Effector memory CD8-positive, alpha-beta T cell (primary cell): ENCODE measurements at places on chromosomes 2 and 18.
A peak's percentile ranks its signal among the peaks of the same experiment; 100 is the strongest.

DNA sequence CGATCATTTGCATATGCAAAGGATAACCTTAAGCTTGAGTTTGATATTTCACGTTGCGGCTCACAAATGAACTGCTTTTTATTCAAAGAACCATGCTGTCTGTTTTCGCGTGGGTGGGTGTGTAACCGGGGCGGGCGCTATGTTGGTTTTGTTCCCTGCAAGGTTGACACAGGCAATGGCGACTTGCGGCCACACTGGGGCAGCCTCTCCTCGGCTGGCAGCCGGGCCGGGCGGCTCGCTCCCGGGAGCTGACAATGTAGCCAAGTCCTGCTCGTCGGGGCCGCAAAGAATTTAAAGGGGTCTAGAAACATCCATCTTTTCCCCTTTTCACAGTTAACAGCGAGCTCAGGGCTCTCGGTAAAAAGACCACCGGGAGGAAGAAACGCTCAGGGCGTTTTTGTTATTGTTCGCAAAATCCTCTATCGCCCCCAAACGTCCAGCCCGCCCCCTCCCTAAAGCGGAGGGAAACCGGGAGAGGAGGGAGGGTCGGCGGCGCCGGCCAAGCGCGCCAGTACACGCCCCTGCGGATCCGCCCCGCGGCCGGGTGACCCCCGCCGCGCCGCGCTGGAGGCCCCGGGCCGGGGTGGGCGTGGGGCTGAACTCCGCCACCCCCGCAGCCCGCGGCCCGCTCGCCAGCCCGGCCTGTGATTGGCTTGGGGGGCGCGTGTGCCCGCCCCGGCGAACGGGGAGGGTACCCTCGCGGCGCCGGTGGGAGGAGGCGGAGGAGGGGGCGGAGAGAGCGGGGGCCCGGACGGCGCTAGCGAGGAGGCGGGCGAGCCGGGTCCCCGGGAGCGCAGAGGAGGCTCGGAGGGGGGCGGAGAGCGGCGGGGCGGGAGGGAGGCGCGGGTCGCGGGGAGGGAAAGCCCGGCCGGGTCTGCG is at the start of gene NEDD4L:
NEDD4L (plus strand) TSS at position 736 of the 879 bp plus-strand sequence. CDS start 435 bp downstream, outside the sequence.
- DNase-seq = peak; percentile 47

DNA sequence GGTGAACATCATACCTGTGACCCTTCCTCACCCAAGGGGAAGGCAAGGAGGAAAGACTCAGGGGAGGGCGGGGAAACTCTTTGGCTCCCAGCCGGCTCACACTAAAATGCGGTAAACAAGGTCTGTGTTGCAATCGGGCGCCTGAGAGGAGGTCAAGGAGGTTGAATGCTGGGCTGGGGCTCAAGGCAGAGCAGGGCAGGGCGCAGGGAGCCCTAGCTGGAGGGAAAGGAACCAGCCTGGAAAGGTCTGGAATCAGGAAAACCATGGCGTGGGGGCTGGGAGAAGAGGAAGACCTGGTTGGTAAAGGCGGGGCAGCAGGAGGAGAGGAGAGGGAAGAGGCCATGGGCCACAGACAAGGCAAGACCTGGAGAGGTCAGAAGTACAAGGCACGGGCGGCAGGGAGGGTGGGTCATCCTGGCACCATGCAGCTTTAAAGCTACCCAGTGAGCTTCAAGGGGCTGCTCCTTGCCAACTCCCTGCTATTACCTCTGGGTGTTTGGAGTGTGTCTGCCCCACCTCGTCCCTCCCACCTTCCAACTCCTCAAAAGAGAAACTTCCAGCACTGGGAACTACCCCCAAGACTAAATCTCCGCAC is 4.8 kb upstream of the TMEM37 start:
- DNase-seq = no peak

- DNase-seq = no peak
These were observed 82.0 kb upstream of the TTC39C start for GRCh38 chr18:23932385-23933067.

- no peak for DNase-seq
These were observed 31.4 kb upstream of the DARS1 start for GRCh38 chr2:136016836-136017235.

DNA sequence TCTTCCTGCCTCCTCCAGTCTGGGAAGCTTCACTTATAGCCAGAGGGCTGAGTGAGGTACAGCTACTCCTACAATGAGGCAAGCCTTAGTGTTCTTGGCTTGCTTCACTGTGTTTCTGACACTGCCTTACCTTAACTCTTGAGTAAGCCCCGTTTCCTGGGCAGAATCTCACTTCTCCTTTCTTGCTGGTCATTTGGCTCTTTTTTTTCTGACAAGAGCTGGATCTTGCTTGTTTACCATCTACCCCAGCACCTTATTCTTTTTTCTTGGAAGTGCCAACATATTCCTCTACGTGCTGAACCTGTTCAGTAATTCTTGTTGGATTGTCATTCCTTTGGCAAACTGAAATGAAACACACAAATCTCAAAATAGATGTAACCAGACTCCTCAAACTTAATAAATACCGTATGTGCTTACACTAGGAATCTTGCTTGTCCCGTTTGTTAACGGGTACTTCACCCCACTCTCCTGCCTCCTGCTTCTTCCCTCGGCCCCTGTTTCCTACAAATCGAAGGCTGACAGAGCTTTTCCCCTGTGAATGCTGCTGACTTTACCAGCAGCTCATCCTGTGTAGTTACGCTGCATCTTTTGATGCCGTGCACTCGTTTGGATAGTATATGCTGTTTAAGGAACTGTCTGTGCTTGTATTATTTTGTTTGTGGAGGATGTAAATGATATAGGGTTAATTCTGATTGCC is 132.2 kb downstream of the FMNL2 start:
- DNase-seq = no peak

DNA sequence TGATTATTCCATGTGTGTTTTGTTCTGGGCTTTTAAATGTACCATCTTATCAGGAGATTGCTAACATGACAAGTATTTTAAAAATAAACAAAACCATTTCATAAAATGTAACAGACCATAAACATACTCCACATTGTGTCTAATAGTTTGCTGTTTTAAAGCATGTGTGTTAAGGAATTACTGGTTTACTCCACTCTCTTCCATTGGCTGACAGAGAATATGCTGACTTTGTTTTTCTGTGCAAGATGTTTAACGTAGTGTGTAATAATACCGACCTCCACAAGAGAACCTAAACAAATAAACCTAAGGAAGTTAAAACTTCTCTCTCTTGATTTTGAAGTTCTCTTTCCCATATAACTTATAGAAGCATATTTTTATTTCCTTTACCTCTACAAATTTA is 17.0 kb upstream of the TMEM18 start:
- DNase-seq = no peak

DNA sequence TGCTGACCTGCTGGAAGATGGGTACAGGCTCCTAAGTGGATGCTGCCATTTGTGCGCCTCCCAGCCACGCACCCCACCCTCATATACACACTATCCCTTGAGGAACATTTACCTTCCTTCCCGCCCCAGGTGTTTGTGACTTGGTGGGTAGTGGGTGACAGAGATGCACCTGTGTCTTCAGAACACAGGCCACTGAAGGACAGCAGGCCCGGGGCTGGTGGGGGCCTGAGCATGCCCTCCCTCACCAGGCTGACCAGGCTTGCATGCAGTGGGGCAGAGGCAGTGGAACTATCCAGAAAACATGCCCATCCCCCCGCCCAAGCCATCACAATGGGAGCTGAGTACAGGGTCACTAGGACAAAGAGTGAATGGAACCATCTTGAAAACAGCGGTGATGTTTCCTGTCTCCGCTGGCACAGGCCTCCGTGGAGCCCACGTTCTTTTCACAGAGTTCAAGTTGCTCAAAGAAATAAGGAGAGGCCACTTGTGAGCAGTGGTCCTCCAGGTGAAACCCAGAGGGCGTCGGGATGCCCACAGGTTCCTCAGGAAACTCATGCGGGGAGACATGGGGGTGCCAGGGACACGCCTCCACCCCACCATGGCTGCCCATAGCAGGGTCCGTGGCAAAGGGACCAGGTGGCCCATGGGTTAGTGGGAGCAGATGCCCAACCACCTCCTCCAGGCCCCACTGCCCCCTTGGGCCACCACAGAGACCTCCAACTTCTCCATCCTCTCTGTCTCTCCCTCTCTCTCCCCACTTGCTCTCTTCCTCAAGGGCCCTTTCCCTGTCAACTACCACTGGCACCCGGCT is 90.9 kb downstream of the MALT1 start:
- DNase-seq = no peak

- no peak for DNase-seq
These were observed 77.7 kb downstream of the GULP1 start for GRCh38 chr2:188369365-188369764.

- no peak for DNase-seq
These were observed 71.4 kb downstream of the OLA1 start for GRCh38 chr2:174176898-174177297.

DNA sequence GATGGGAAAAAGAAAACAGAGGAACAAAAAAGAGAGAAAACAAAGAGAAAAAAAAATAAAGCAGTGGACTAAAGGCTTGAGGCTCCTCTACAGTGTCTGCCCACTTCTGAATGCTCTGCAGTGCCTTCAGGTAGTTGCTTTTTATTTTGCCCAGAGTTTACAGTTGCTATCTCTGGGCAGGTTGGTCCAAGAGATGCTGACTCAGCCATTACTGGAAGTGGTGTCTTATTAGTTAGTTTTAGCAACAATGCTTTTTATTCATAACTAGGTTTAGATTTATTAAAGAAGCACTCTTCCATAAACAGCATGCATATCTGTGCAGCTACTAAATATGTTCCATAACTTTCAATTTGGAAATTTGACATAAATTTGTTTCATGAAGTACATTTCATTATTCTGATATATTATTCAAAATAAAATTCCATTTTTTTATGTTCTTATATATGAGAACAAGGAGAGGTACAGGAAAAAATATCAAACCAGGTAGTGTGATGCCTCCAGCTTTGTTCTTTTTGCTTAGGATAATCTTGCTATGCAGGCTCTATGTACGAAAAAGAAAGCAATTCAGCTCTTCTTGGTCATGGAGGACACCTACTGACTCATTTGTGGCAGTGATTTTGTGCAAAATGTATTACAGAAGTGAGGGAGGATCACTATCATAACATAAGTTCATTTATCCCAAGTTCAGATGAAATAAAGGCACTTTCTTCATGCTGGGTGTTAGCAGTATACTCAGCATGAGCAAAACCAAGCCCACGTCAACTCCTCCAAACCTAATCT is 69.5 kb downstream of the RPIA start:
- DNase-seq = no peak

DNA sequence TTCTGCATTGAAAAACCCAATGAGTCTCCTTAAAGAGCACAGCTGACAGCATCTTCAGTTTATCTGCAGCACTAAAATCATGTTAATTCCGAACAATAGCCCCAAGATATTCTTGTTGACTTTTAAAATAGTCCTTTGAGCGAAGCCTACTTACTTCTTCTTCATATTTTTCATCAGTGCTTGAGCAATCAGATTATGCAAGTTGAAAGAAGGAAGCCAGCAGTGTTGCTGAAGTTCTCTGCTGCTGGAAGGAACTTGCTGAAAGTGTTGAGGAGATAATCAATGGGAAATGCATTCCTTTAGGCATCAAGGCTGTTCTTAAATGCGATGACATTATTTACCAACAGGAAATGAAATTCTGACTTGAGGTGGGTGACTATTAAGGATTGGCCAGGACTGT is 105.9 kb upstream of the SNTG2 start:
- no peak for DNase-seq
